Activated CD4-positive, alpha-beta T cell treated with anti-CD3 and anti-CD28 coated beads, Interleukin-2, amount 10 ng/mL, durations not matched to agents 7 days and 5 days (primary cell): ENCODE measurements at places on chromosomes 12 and 14. TPM values are rescaled to one million over a fixed set of nuclear protein-coding genes. Genes with fewer than 3 reads are reported as not detected.
A peak's percentile ranks its signal among the peaks of the same experiment; 100 is the strongest.

- peaks cover 20% of the 10 kb centered on the region for H3K4me1 ChIP-seq
These were observed 217.7 kb downstream of the PTPRO start for GRCh38 chr12:15540005-15540404.

Gene SLC39A2
- total RNA-seq, result 0.37 TPM

DNA sequence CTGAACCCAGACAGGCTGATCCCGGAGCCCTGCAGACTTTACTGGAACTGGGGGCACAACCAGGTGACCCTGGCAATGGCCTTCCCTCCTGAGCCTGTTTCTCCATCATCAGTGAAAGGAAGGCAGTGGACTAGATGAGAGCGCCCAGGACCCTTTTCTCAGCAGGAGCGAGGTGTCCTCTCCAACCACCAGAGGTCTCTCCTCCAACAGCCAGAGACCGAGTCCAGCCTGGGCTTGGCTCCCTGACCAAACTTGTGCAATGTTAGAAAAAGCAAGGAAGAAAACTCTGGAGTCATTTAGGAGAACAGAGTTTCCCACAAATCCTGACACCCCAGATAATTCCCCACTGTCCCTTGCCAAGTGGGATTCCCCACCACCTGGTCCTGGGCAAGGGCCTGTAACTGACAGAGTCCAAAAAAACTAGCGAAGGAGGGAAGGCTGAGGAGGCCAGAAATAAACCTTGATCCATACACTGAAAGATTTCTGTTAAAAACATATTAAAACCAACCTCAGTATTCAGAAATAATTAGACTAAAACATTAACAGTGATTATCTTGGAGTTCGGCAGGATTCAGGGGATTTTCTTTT, 9.0 kb downstream of the RPS6KL1 start:
- no peaks in the 10 kb centered on the region for H3K4me1 ChIP-seq
- peak; percentile 32 for DNase-seq
- no peak overlapping the region for H3K27ac ChIP-seq
- no peaks in the 10 kb centered on the region for H3K27me3 ChIP-seq
- H3K4me3 ChIP-seq, result no peak overlapping the region

Gene CELA1
- total RNA-seq, result not detected

GRCh38 chr14:77151918-77152588, 10.5 kb upstream of the ZDHHC22 start:
- H3K4me3 ChIP-seq, result no peak overlapping the region
- no peak for DNase-seq
- no peak overlapping the region for H3K27ac ChIP-seq
- peaks cover 25% of the 10 kb centered on the region for H3K27me3 ChIP-seq

DNA sequence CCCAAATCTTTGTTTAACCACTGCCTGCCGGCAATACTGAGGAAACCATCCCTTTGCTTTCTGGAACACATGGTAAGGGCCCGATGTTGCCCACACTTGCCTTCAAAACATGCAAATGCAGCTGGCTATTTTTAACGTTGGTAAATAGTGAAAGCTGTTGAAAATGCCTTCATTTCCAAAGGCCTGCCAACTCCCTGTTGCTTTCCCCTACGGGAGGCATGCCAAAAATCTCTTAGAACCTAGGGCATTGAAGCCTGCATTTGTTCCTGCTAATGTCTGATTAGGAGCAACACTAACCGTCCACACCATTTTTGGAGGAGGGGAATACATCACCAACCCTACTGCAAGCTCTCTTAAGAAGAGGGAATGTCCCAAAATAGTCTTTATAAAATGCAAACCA, 152.6 kb upstream of the NOS1 start:
- no peak overlapping the region for H3K4me3 ChIP-seq
- no peaks in the 10 kb centered on the region for H3K4me1 ChIP-seq
- H3K27ac ChIP-seq, result no peak overlapping the region
- no peak for DNase-seq
